ENCODE measurements at places on chromosomes 2 and 18.

GRCh38 chr2:239502430-239503186, 101.8 kb upstream of the HDAC4 start:
- no peak for DNase-seq

DNA sequence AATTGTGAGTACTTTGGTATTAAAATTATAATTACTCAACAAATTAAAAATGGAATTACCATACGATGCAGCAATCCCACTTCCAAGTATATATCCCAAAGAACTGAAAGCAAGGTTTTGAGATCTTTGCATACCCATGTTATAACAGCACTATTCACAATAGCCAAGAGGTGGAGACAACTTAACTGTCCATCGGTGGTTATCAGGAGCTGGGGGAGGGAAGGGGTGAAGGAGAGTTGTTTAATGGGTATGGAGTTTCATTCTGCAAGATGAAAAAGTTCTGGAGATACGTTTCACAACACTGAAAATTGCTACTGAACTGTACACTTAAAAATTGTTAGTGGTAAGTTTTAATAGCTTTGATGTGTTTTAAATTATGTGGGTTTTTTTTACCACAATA, 25.7 kb downstream of the RAB10 start:
- DNase-seq, result no peak

DNA sequence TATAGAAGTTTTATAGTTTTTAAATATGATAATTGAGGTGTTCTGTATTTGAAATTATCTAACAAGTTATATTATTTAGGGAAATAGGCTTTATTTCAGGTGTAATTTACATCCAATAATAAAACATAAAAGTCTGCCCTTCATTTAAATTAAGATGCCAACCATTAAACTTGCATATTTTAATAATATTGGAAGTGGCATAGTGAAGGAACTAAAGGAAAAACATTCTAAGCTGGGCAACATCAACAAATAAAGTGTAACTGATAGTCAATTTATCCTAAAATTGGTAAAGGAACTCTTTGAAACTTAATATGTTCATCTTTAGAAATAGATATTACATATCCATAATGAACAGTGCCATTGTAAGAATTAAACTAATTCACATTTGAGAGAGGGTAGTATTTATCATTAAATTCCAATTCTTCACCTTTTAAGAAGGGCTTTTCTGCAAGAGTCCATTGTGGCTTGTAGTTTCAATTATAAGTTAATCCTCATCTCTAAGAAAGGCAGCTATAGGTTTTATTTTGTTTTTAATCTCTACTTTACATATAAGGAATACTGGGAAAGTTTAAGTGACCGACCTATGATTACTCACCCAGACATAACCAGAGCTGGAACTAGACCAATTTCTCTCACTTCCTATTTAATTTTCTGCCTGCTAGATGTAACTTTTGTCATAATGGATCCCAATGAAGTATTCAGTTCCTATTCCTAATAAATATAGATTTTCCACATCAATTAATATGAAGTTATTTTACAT, 401.6 kb downstream of the XIRP2 start:
- DNase-seq, result no peak

DNA sequence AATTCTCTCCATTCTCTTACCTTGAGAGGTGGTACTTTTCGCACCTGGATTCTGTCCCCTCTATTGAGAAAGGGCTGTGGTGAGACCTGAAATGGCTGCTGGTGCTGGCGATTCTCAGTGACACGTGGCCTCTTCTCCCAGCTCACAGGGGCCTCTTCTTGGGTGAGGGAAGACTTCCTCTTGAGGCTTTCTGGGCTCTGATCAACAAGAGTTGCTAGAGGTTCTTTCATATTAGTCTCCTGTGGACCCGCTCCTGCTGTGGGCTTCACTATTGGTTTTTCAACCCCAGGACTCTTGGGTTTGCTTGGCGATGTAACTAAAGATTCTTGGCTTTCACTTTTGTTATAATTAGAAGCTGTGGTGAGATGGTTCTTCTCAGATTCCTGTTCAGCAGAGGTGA, 76.3 kb upstream of the DTNB start:
- no peak for DNase-seq

GRCh38 chr18:64851726-64852125, 702.8 kb upstream of the LINC00305 start:
- DNase-seq, result peak; percentile 41

DNA sequence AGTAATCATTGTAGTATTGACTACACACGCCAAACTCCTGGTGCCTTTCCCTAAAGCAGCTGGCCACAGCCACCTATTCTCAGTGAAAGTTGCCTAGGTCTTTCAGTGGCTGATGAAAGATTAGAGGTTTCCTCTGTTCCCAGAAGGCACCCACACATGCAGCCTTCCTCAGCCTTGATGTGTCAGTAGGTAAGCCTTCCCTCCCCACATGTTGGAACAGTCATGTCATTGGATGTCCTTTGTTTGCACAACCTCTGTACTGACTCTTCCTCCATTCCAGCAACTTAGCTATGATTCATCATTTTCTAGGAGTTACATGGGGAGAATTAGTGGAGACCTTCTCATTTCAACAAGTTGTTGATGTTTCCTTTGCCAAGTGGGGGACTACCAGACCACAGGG, 630.8 kb upstream of the SLC39A10 start:
- no peak for DNase-seq

DNA sequence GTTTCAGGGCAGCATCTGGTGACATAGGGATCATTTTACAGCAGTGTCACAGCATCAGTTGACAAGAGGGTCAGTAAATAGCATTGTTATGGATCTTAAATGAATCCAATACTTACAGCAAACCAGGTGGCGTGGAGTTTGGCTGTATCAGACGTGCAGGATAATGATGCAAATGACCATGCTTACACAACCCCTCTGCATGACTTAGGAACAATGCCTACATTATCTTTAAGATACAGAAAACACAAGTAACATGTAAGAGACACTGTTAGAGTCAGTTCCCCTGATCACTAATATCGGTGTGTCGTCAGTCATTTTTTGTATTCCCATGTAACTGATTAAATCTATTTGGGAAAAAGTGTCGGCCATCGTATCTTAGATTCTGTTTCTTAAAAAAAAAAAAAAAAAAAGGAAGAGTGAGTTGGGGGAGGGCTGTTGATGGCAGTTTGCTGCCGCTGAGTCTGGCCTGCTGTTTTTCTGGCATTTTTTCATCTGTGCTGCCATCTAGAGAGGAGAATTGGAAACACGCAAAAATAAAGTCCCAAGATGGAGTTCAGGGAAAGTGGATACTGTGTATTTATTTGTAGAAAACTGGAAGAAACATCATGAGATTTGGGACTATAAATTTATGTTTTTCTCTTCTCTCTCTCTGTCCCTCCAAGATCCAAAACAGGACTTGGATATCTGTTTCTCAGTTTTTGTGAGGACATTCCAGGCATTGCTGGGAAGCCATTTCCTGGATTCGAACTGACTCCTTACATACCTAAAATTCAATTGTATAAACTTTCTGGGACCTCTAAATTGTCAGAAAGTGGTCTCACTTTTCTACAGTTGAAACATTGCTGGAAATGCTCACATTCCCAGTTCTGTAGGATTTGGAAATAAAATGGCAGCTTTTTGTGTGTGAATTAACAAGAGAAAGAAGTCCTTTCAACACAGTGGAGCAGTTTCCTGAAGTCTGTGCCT, 60.3 kb upstream of the AGPS start:
- no peak for DNase-seq

GRCh38 chr2:232604535-232604934, 28.9 kb upstream of the EFHD1 start:
- DNase-seq, result no peak

- DNase-seq, result no peak
These were observed 175.8 kb downstream of the SRBD1 start for GRCh38 chr2:45435316-45435715.

DNA sequence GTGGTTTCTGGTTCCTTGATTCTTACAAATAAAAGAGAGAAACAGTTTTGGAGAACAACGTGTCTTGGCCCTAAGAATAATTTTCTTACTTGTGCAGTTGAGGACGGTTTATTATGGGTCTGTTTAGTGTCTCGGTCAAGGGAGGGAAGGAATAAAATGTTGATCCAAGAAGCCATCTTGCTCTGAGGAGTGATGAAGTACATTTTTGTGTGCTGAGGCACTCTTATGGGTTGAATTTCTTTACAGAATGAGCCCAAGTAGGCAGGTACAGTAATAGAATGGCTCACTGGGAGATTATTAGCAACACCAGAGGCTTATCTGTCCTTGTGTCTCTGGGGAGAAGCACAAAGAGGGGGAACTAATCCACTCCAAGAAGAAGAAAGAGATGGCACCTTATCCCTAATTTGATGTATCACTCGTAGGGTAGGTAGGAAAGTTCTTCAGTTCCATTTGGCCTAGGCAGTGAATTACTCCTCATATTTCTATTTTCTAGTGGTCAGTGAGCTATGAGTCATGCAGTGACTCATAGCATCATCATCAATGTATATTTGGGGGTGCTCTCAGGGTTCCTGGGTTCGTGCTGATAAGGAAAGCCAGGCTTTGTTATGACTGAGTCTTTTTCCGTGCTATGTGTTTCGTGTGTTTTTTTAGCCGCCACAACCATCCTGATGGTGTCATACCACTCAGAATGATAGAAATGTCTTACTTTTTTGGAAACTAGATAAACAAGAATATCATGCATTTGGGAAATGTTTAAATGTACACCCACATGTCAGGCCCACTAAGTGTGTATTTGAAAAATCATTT, 250.1 kb upstream of the CTAGE1 start:
- no peak for DNase-seq

- DNase-seq, result no peak
These were observed 60.1 kb downstream of the ABCG8 start for GRCh38 chr2:43898838-43899346.

DNA sequence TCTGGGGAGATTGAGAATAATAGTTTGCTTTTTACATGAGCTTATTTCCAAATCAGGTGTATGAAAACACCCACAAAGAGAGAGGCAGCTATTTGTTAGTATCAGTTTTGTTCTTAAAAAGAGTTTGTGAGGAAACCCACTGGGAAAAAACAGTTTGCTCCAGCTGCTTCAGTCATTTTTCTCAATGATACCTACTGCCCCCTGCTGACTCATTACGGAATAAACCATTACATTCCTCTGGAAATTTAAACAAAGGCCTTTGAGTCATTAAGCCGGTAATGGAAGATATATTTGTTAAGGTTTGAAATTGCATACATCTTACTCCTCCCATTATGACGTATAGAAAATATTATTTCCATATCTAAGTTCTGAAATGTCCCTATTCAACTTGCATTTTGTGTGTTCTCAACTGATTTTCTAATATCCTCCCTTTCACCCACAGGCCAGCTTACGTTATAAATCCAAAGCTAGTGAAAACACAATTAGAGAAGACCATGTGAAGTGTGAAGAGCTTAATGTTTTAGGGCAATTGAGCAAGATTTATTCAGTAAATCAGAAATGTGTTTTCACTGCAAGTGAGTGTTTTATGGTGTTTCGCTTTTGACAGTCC, 761.6 kb downstream of the DSC3 start:
- DNase-seq, result no peak

DNA sequence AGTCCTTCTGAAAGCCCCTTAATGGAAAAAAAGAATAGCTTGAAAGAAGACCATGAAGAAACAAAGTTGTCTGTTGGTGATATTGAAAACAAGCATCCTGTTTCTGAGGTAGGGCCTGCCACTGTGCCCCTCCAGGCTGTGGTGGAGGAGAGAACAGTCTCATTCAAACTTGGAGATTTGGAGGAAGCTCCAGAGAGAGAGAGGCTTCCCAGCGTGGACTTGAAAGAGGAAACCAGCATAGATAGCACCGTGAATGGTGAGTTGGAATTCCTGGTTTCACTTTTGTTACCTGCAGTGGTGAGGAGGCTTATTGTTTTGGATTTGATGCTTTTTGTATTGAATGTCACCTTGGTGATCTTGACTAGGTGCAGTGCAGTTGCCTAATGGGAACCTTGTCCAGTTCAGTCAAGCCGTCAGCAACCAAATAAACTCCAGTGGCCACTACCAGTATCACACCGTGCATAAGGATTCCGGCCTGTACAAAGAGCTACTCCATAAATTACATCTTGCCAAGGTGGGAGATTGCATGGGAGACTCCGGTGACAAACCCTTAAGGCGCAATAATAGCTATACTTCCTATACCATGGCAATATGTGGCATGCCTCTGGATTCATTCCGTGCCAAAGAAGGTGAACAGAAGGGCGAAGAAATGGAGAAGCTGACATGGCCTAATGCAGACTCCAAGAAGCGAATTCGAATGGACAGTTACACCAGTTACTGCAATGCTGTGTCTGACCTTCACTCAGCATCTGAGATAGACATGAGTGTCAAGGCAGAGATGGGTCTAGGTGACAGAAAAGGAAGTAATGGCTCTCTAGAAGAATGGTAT, 13.3 kb downstream of the SLC20A1 start:
- no peak for DNase-seq

DNA sequence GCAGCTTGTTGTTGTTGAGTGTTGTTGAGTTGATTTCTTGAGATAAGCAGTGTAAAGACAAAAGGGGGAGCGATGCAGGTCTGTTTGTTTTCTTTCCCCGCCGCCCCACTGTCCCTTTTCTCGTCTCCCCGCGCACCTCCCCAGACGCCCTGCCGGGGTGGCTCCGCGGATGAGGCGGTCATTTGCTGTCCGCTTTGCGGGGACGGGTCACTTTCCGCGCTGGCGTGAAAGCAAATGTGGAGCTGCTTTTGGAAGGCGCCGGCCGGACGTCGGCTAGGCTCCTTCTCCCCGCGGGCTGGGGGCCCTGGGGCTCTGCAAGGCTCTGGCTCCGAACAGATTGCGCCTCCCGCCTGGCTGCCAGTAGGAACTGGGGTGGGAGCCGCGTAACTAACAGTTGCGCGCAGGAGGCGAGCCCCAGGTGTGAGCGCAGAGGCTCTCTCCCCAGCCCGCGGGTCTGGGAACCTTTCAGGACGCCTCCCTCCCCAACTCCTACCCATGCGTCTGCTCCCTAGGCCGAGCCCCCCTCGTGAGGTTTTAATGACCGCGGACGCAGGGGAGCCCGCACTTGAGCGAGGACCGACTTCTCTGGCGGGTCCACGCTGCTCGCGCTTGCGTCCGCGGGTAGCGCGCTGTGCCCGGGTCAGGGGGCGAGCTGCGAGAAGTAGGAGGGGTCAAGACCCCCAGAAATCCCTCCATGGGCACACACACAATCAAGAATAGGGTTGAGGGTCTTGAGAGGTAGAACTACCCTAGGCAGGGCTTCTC, 146.6 kb downstream of the MEIS1 start:
- DNase-seq, result peak; percentile 65

GRCh38 chr2:236569573-236569973, at the start of gene ACKR3:
TSS of gene ACKR3 (plus strand) at chr2:236569825. CDS start at chr2:236580466, 10,641 bp downstream.
- peak; percentile 87 for DNase-seq

GRCh38 chr2:5945742-5946141, 253.6 kb downstream of the SOX11 start:
- no peak for DNase-seq

GRCh38 chr2:238689331-238689730, 158.6 kb upstream of the TWIST2 start:
- peak; percentile 29 for DNase-seq

GRCh38 chr2:227846831-227847230, 24.6 kb upstream of the DAW1 start:
- DNase-seq, result no peak

- DNase-seq, result no peak
These were observed 46.7 kb downstream of the ANO7 start for GRCh38 chr2:241234962-241235740.

- no peak for DNase-seq
These were observed 301.8 kb downstream of the XIRP2 start for GRCh38 chr2:167190053-167190452.

Measured in right forelimb (tissue), 1 donor.